ENCODE measurements at places on chromosomes 3 and 15.

DNA sequence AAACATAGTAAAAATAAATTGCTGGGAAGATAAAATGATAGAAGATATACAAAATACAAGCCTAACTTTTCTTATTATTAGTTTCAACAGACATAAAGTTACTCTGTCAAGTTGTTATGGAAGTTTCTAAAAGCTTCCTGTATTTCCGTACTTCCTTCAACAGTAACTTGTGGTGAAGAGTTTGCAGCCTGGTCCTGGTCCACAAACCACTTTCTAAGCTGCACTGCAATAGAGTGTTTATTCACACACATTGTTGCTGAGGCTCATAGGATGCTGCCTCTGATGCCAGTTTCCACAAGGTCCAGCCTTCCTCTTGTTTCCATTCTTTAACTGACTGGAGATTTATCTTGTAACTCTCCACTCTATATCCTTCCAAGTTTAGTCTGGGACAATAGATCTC lies 39.4 kb upstream of the KY start:
- no peak for DNase-seq

DNA sequence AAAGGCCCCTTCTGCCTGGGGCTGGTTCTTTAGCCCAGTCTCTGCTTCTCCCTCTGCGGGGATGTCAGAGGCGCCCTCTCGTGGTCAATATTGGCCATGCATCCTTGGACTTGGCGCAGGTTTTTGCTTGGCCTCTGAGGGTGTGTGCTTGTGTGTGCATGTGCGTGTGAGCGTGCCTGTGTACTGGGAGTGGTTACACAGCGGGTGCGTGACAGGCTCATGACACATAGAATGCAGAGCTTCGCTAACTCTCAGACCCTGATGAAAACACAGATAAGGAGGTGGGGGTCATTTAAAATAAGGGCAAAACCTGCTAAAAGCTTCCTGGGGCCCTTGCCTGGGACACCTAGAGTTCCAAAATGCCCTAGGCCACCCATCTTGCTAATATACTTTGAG lies 160.9 kb downstream of the SMAD6 start:
- peak; percentile 37 for DNase-seq

DNA sequence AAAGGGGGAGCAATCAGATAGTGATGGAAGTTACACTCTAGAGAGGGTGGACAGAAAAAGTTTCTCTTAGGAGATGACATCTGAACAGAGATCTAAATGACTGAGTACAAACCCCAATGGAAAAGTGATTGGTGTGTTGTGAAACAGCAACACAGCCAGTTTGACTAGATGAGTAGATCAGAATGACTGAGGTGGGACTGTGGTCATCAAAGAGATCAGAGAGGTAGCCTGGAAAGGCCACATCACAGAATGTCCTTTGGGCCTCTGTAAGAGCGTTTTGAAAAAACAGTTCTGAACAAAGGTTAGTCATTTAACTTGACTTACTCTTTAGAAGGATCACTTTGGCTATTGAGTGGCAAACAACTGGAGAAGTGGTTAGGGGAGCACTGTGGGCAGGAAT lies 10.6 kb downstream of the LRRC58 start:
- no peak for DNase-seq

GRCh38 chr3:51434746-51435327 lies 43.8 kb downstream of the RBM15B start:
- no peak for DNase-seq

GRCh38 chr3:146104068-146104467 lies 56.9 kb downstream of the PLOD2 start:
- no peak for DNase-seq

DNA sequence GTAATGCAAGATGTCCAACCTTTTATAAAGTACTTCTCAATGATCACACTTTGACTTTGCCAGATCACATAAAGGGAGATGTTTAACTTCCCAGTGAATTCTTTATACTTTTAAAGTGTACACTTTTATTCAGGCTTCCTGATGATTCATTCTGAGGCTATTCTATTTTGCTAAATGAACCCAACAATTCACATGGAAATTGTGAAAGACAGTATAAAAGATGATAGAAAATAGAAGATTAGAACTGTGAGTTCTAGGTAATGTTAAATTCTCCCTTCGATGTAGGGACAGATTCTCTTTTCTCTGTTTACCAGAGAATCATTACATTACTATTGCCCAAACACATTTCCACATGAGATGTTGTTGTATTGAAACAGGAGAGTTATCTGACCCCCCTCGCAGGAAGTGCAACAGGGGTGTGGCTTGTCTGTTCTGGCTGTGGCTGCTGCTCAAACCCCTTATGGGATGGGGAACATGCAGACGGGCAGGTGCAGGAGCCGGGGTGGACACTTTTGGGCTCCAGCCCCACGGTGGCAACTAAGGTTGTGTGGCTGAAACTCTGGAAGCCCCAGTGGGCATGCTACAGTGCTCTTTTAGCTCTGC lies 131.3 kb upstream of the LRTM1 start:
- DNase-seq = no peak

GRCh38 chr3:21751886-21752285 lies 876 bp upstream of the ZNF385D start:
- DNase-seq = no peak

GRCh38 chr15:60212536-60212935 lies 185.2 kb downstream of the ANXA2 start:
- DNase-seq = no peak

GRCh38 chr3:46221938-46222337 lies 13.8 kb upstream of the CCR1 start:
- no peak for DNase-seq

DNA sequence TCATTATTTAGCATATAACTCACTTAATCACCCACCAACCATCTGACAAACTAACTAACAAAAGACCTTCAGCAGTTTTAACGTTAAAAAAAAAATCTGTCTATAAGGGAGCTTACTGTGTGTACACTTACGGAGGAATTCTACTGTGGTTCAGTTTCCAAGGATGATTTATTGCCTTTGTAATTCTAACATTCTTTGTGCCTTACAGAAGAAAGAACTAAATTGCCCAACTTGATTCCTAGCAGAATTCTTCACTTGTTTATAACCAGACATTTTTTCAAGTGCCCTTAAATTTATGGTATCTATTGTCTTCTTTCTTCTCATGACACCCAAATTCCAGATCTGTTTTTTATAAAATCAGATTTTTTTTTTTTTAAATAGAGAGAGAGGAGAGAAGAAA lies 119.7 kb upstream of the IGSF10 start:
- DNase-seq = no peak

DNA sequence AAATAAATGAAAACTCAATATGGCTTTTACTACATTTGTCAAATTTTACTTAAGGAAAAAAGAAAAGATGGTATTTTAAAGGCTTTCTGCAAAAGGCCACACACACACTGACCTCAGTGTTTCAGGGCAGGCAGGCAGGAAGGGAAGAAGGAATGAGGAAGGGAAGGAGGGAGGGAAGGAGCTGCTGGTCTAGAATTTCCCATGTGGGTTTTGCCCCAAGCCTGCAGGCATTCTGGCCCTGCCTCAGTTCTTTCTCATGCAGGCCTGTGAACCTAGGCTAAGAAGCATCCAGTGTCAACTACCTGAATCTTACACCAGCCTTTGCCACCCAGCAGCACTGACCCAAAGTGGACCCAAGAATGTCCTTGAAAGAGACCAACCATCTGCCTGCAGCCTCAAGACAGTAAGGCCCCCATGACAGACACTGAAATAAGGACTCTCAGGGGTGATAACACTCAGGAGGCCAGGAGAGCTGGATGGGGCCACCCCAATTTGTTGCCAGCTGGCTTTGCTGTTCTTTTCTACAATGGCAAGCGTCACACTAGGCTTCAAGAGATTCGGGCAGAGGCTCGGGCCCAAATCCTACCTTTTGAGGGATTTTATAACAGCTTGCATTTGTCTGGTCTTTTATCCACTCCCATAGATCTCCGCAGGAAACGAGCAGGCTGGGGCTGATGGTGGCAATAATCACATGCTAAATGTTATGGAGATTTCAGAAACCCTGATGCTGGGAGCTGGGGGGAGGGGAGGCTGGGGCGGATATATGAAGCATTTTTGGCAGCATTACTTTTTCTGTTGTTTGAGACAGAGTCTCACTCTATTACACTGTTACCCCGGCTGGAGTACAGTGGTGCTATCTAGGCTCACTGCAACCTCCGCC lies 51.4 kb downstream of the XXYLT1 start:
- DNase-seq = no peak

DNA sequence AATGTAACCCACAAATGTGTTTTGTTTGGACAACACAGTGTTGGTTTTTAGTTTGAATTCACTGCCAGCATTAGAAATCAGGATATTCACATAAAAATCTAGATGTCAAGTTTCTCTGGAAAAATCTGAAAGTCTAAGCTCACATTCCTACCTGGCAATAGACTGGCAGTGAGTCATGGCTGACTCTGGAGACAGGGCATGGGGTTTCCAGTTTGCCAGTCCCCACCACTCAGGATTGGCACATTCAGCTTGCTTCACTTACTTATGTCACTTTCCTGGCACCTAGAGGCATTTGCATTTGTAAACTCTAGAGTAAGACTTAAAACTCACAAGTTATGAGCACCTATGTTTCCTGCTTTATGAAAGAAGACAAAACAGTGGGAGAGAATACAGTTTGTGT lies 19.1 kb upstream of the SEC61A1 start:
- no peak for DNase-seq

GRCh38 chr3:46538803-46539442 lies 27.2 kb downstream of the LRRC2 start:
- DNase-seq = peak; percentile 68

DNA sequence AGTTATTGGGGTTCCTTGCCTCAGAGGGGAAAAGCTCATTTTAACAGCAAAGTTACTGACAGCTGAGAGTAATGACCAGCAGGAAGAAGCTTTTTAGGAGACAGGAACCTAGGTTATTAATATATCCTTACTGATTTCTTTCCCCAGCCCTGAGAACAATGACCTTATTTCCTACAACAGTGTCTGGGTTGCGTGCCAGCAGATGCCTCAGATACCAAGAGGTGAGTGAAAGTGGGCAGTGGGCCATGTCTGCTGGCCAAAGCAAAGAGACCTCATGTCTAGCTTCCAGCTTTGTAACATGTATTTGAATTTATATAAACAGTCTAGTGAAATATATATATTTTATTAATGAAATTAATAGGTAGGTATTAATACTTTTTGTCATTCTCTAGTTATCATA lies 5.0 kb downstream of the CCNDBP1 start:
- DNase-seq = no peak

GRCh38 chr3:71629289-71629688 lies 45.8 kb upstream of the FOXP1 start:
- no peak for DNase-seq

DNA sequence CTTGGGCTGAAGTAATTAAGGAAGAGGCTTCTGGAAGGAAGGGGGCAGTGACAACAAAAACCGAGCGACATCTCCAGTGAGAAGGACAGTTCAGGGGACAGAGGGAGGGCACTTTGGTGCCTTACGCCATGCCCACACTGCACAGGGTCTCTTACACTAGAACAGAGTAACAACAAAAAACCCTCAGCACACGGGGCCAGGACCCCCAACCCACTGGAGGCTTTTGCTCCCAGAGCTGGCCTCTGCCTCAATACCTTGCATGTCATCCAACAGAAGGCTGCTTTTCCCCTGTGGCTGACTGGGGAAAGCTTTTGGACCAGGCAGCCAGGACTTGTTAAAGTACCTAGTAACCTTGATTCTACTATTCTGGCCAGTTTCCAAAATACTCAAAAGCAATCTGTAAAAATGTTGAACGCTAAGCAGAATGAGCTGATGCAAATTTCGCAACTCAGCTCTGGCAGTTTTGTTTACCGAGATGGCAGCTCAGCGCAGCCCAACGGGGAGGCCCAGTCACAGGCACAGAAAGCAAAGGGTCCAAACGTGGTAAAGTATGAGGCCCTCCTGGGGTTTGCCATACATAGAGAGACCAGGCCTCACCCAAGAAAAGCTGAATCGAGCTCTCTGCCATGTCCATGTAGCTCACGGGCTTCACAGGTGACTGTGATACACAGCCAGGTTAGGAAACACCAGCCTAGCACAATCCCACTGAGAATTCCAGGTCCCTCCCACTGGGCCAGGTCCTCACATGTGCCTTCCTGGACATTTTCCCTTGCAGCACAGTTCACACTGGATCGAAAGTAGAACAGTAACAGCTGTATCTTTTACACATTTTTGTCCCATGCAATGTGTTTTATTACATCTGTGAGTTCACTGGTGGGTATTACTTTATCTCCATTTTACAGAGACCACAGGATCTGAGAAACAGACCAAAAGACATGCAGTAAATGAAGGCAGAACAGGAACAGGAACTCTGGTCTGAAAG lies 6.0 kb downstream of the CHCHD4 start:
- DNase-seq = no peak

DNA sequence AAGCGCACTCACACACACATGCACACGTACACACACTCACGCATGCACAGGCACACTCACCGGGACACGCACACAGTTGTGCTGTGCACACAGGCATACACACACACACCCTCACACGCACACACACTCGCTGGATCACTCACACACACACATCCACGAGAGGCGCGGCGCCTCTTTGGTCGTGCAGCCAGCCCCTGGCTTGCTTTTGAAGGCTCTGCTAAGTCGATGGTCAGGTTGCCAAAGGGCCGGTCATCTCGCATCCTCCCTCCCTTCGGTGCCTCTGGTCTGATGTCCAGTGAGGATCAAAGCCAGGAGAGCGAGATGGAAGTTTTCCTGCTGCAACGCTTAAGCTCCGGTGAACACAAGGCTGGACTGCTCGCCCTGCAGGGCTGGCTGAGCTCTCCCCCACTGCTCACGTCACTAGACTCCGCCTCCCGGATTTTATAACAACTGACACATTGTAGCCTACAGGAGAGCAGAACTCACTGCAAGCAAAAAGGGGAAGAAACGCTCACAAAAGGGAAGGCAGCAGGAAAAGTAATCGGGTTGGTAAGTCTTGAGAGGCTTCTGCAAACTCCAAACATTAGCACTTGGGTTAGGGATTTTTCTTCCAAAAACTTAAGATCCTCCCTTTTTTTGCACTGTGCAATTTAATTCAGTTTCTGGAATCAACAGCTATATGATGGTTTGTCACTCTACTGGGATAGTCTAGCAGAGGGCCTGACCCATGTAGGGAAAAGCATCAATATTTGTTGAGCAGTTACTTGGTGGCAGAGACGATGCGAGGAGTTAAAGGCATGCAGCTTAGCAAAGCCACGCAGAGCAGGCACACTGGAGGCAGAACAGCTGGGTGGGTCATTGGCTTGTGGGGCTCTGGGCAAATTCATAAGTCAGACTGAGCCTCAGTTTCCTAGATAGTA lies at the start of gene SRGAP3:
Gene SRGAP3, minus strand, starts transcription at position 374 of the 920 bp plus-strand sequence. CDS start 695 bp downstream, outside the sequence.
- DNase-seq = peak; percentile 35

DNA sequence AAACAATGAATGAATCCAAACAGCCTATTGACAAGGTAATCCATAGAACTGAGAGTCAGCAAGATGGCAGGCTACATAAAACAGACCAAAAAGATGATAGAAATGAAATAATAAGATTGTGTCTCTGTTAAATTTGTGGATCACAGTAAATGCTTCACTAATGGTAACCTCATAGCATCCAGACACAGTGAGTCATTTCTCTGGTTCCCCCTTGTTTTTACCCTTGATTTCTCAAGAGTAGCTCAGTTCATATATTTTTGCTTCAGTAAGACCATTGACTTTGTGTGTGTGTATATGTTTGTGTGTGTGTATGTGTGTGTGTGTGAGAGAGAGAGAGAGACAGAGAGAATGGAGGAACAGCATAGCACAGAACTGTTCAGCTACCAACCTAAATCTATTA lies 546.9 kb downstream of the RBMS3 start:
- no peak for DNase-seq

GRCh38 chr15:88624156-88624970 lies 3.2 kb downstream of the AEN start:
- no peak for DNase-seq
